HFFc6 (cell line): ENCODE measurements at places on chromosomes 1 and 21. TPM values are rescaled to one million over a fixed set of nuclear protein-coding genes. Genes with fewer than 3 reads are reported as not detected.
A peak's percentile ranks its signal among the peaks of the same experiment; 100 is the strongest.

The COL8A2 gene
- 2.3 to 5.8 TPM (median 5.1 TPM) in 3 replicates for total RNA-seq

- DNase-seq, result no peak
Measured at GRCh38 chr21:45541221-45542039, 810 bp downstream of the SLC19A1 start.

The ZNF695 gene
- total RNA-seq, result 0.74 to 3.1 TPM (median 1.6 TPM) in 3 replicates

GRCh38 chr1:201275253-201275666 is 8.0 kb upstream of the PKP1 start:
- peak; percentile 38 for DNase-seq

The RNU1-1 gene
- total RNA-seq, result 1,382 and 2,394 TPM in 2 replicates

The LCE3E gene
- total RNA-seq, result not detected in 3 replicates

DNA sequence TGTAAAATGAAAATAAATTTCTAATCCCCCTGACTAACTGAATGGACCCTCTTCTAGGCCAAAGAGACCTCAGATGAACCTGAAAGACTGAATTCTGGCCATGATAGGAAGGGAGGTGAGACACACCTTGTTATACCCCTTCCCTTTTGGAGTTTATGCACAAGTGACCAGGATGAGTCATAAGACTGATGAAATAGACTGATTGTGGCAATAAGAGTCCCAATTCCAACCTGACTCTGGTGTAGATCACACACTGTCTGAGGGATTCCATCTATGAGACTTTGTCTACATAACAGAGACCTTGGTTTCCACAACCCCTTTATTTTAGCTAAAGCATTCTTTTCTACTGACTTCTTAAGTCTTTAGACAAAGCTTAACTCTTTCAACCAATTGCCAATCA is 13.5 kb upstream of the OR2G2 start:
- DNase-seq, result no peak

GRCh38 chr21:38952890-38953289 is 147.2 kb downstream of the ETS2 start:
- no peak for DNase-seq

GRCh38 chr1:154253671-154254070 is 18.8 kb upstream of the HAX1 start:
- no peak for DNase-seq

GRCh38 chr1:26493267-26493666 is 21.0 kb downstream of the HMGN2 start:
- no peak for DNase-seq

- no peak for DNase-seq
Measured at GRCh38 chr1:7691576-7691975, 79.5 kb upstream of the VAMP3 start.

- no peak for DNase-seq
Measured at GRCh38 chr1:201022493-201022819, 1.1 kb downstream of the KIF21B start.

- DNase-seq, result no peak
Measured at GRCh38 chr1:221729771-221730330, 12.0 kb downstream of the DUSP10 start.

DNA sequence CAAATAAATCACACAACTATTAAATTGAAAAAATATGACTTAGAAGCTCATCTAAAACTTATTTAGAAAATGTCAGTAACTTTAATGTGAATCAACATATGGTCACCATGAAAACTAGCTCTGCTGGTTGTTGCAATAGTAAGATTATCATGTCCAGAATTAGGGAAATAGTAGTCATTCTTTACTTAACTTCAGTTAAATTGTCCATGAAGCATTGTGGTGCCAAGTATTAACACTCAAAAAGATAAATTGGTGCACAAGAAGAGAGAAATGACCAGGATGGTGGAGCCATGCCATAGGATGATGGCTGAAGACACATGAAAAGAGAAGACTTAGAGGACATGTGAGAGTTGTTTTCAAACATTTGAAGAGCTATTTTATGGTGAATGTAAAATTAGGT is 130.2 kb upstream of the PTGFR start:
- no peak for DNase-seq
